Renal pelvis (tissue), 12 donors: ENCODE measurements at places on chromosomes 1 and 21.

- DNase-seq = no peak
Observed at GRCh38 chr1:109617291-109617801, 2.1 kb downstream of the GNAT2 start.

DNA sequence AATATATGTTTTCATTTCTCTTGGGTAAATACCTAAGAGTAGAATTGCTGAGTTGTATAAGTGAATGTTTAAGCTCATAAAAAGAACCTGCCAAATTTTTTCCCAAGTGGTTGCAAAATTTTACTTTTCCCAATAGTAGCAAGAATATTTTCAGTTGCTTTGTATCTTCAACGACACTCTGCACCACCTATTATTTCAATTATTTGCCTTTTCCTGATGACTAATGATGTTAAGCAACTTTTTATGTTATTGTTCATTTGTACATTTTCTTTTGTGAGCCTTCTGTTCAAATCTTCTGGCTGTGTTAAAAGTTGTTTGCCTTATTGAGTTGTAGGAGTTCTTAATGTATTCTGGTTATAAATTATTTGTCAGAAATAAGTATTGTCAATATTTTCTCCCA, 299.1 kb upstream of the NRIP1 start:
- DNase-seq = no peak

DNA sequence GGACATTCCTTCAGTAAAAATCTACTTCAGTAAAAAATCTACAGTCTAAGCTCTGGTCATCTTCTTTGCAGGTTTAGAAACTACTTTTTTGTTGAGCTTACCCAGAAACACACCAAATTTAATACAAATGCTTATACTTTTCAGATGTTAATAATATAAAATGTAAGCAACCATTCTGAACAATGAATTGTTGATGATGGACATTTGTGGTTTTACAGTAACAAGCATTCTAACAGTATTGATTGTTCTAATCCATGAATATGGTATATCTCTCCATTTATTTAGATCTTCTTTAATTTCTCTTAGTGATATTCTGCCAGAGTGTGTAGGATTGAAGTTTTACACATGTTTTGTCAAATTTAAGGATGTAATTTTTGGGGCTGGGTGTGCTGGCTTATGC, 27.0 kb upstream of the SRSF10 start:
- DNase-seq = no peak

DNA sequence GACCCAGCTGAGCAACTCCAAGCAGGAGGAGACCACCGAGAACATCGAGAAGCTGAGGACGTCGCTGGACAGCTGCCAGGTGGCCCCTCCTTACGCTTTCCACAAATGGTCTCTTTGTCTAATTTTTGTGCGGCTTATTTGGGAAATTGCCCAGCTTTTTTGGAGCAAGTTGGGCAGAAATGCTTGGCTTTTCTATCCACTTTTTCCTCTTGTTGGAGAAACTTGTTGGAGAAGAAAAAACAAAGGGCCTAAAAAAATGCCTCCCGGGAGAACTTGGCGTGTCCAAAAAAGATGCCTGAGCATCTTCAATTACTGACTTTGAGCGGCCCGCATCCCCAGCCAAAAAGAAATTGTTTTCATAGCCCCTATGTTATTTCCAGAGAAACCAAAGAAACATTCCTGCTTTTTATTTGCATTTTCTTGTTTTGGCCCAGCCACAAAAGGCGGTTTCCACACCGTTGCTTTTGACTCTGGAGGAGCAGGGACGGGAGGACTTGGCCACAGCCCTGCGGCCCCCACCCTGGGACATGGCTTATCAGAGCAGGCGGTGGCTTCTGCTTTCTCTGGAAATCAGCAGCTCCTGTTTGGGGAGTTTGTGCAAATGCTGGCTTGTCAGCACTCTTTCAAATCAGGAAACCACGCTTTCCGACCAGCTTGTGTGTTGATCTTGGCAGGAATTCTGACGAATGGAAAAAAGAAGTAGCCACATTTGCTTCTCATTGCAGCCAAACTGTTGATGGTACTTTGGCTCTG, 81.2 kb upstream of the EFHD2 start:
- DNase-seq = peak; percentile 43

GRCh38 chr1:38440402-38440801, 393.8 kb upstream of the POU3F1 start:
- no peak for DNase-seq
